Heart right ventricle (tissue), 16 donors: ENCODE measurements at places on chromosomes 13 and 19. TPM values are rescaled to one million over a fixed set of nuclear protein-coding genes. Genes with fewer than 3 reads are reported as not detected.
A peak's percentile ranks its signal among the peaks of the same experiment; 100 is the strongest.

Gene IRGC
- total RNA-seq = not detected

Gene NUP58
- total RNA-seq = 25.6 TPM

Gene METTL21C
- not detected for total RNA-seq

Gene SLITRK6
- total RNA-seq = 0.97 TPM

Gene RNASEH2B
- 47.0 TPM for total RNA-seq

Gene GPR12
- 0.21 TPM for total RNA-seq

Gene TRAPPC6A
- 15.9 TPM for total RNA-seq

Gene AMER2
- not detected for total RNA-seq

Gene WDR88
- not detected for total RNA-seq

Gene PRTN3
- not detected for total RNA-seq

Gene B3GNT3
- not detected for total RNA-seq

GRCh38 chr19:47071731-47072130 lies 23.3 kb upstream of the TMEM160 start:
- H3K36me3 ChIP-seq = peaks cover 100% of the 10 kb centered on the region
- no peak overlapping the region for H3K4me3 ChIP-seq
- no peak overlapping the region for H3K27ac ChIP-seq
- no peaks in the 10 kb centered on the region for H3K4me1 ChIP-seq
- H3K27me3 ChIP-seq = no peaks in the 10 kb centered on the region

DNA sequence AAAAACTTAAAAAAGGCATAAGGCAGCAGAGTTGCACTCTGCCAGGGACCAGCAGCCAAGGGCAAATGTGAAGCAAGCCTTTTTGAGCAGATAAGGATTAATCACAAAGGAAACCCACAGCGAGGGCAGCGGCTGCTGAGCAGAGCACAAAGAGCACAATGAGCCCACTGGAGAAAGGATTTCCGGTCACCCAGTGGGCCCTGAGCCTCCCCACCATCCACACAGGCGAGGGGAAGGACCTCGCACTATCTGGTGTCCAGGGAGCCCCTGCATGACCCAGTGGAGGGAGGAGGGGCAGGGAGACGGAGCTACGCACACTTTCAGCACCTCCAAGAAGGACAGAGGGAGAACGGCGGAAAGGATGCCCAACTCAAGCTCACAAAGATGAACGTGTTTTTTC lies 40.0 kb downstream of the COL4A1 start:
- H3K4me1 ChIP-seq = peaks cover 90% of the 10 kb centered on the region
- H3K27me3 ChIP-seq = no peaks in the 10 kb centered on the region
- peak overlapping the region; percentile 61 for H3K27ac ChIP-seq
- no peak overlapping the region for H3K4me3 ChIP-seq

DNA sequence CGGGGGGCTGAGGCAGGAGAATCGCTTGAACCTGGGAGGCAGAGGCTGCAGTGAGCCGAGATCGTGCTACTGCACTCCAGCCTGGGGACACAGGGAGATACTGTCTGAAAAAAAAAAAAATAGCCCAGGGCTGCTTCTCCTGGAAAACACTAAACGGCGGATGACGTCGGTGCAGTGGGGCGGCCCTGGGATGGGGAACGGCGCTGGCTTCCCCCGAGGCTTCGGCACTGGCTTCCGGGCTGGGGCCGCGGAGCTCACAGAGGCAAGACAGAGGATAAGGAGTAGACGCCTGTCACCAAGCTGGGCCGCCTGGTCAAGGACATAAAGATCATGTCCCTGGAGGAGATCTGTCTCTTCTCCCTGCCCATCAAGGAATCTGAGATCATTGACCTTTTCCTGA lies 5.0 kb downstream of the PRSS57 start:
- no peak overlapping the region for H3K4me3 ChIP-seq
- H3K27ac ChIP-seq = no peak overlapping the region
- peak; percentile 67 for DNase-seq
- H3K4me1 ChIP-seq = no peaks in the 10 kb centered on the region
- peaks cover 8% of the 10 kb centered on the region for H3K27me3 ChIP-seq

- peak; percentile 2 for DNase-seq
- peaks cover 75% of the 10 kb centered on the region for H3K4me1 ChIP-seq
- no peaks in the 10 kb centered on the region for H3K36me3 ChIP-seq
- no peak overlapping the region for H3K4me3 ChIP-seq
- H3K27ac ChIP-seq = peak overlapping the region; percentile 99
These were observed 3.7 kb downstream of the GAS6 start for GRCh38 chr13:113860051-113860664.

DNA sequence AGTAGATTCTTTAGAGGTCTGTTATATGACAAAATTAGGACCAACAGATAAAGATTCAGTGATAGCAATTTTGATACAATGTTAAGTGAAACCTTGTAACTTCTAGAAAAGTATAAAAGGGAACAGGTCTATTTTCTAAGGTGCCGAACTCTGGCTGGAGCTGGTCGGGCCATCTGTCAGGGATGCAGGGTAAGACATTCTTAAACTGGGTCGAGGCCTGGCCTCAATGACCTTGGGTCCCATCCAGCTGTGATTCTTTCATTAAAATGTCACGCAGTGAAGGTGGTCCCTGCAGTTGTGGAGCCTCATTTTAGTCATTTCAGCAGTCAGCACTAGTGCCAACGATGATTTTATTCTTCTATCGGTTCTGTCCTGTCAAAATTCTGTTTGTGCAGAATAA lies 271.9 kb upstream of the SPRY2 start:
- no peaks in the 10 kb centered on the region for H3K4me1 ChIP-seq
- no peak for DNase-seq

GRCh38 chr13:83943530-83944279 lies 61.4 kb upstream of the SLITRK1 start:
- H3K27me3 ChIP-seq = no peaks in the 10 kb centered on the region
- H3K4me1 ChIP-seq = no peaks in the 10 kb centered on the region
- DNase-seq = no peak
- H3K27ac ChIP-seq = no peak overlapping the region
- no peaks in the 10 kb centered on the region for H3K36me3 ChIP-seq

DNA sequence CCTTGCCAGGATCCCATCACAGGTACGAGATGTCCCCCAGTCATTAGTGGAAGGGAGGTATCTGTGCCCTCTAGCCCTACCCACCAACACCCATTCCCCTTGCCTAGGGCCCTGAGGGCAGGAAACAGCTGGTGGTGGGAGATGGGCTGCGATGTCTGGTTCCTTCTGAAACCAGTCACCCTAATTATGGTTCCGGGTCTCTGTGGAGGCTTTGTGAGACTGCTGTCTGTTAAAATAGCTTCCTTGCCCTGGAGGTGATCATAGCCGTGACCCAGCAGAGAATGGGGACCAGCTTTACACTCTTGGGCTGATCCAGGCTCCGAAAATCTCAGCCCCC lies 5.5 kb downstream of the ALDH16A1 start:
- H3K4me3 ChIP-seq = no peak overlapping the region
- H3K36me3 ChIP-seq = no peaks in the 10 kb centered on the region
- no peak for DNase-seq
- no peaks in the 10 kb centered on the region for H3K27me3 ChIP-seq

- no peaks in the 10 kb centered on the region for H3K27me3 ChIP-seq
- peak overlapping the region; percentile 77 for H3K27ac ChIP-seq
- DNase-seq = peak; percentile 17
- H3K4me1 ChIP-seq = peaks cover 9% of the 10 kb centered on the region
- H3K4me3 ChIP-seq = peak overlapping the region; percentile 55
- peaks cover 7% of the 10 kb centered on the region for H3K36me3 ChIP-seq
These were observed 446 bp upstream of the ZNF83 start for GRCh38 chr19:52638601-52639000.

GRCh38 chr13:36801035-36801434 lies 18.0 kb upstream of the RFXAP start:
- H3K27ac ChIP-seq = no peak overlapping the region
- H3K4me3 ChIP-seq = no peak overlapping the region
- H3K27me3 ChIP-seq = no peaks in the 10 kb centered on the region
- H3K4me1 ChIP-seq = no peaks in the 10 kb centered on the region
- DNase-seq = no peak
- H3K36me3 ChIP-seq = no peaks in the 10 kb centered on the region

- H3K27me3 ChIP-seq = peaks cover 7% of the 10 kb centered on the region
- H3K4me1 ChIP-seq = no peaks in the 10 kb centered on the region
- no peak overlapping the region for H3K27ac ChIP-seq
These were observed 211.9 kb downstream of the ZNF536 start for GRCh38 chr19:30584090-30584489.

DNA sequence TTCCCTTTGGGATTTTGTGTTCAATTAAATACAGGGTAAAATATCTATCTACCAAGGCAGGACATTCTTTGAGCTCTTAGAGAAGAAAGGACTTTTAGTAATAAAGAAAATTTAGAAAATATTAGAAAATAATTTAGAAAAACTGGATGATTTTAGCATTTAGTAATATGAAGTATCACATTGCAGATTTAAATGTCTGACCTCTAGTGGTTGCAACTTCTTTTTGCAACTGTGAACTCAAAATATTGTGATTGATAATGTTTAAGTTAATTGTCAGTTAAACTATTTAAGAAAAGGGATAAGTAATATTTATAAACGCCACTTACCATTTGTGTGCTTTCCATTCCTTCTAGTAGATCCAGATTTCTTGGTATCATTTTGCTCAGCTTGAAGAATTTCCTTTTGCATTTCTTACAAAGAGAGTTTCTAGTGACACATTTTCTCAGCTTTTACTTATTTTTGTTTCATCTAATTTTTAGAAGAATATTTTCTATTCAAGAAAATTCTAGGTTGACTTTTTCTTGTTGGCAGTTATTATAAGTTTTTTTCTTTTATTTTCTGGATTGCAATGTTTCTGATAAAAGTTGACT lies 10.3 kb upstream of the POSTN start:
- no peak overlapping the region for H3K27ac ChIP-seq
- no peaks in the 10 kb centered on the region for H3K4me1 ChIP-seq
- H3K36me3 ChIP-seq = no peaks in the 10 kb centered on the region
- no peak for DNase-seq
- no peak overlapping the region for H3K4me3 ChIP-seq

DNA sequence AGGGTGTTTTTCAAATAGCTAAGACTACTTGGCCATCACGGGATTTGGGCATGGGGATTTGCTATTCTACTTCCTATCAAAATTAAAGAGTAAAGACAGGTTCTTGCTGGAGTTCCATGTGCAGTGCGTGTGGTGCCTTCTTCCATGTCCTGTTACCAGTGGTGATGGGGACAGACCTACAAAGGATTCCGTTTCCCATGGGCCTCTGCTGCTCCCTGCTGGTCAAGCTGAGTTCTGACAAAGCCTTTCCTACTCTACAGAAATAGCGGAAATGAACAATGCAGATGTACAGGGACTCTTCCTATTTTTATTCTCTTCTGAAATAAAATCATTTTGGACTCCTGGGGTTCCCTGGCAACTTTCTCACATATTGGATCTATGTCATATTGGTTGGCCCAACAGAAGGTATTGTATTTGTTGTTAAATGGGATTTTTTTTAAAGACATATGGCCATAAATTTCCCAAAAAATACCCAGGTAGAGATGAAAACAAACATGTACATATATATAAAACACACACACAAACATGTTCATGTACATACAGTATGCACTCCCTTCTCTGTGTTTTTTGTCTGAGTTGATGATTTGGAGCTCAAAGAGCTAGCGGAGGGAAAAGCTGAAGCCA lies 90.5 kb upstream of the SLC15A1 start:
- peaks cover 76% of the 10 kb centered on the region for H3K36me3 ChIP-seq
- DNase-seq = peak; percentile 74
- no peaks in the 10 kb centered on the region for H3K27me3 ChIP-seq

GRCh38 chr19:19711934-19712828 lies 20.7 kb downstream of the ZNF14 start:
- H3K36me3 ChIP-seq = peaks cover 14% of the 10 kb centered on the region
- H3K4me3 ChIP-seq = no peak overlapping the region
- H3K27ac ChIP-seq = no peak overlapping the region
- no peaks in the 10 kb centered on the region for H3K4me1 ChIP-seq
- DNase-seq = no peak

DNA sequence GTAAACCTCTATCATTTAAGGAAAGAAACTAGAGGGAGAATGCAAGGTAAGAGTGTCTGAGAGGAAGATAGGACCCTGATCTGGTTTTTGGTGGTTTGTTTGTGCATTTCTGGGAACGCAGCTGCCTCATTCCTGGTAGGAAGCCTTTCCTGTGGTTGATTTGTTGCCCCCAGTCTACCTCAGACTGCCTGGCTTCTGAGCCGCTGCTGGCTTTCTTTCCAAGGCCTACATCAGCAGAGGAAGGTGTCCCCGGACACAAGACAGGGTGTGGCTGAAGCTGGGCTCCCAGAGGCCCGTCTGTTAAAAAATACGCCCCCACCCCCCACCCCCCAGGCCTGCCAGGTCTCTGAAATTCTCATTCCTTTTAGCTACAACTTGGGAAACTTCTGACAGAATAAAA lies 42.6 kb downstream of the C13orf42 start:
- no peak overlapping the region for H3K27ac ChIP-seq
- DNase-seq = no peak
- H3K4me3 ChIP-seq = no peak overlapping the region

DNA sequence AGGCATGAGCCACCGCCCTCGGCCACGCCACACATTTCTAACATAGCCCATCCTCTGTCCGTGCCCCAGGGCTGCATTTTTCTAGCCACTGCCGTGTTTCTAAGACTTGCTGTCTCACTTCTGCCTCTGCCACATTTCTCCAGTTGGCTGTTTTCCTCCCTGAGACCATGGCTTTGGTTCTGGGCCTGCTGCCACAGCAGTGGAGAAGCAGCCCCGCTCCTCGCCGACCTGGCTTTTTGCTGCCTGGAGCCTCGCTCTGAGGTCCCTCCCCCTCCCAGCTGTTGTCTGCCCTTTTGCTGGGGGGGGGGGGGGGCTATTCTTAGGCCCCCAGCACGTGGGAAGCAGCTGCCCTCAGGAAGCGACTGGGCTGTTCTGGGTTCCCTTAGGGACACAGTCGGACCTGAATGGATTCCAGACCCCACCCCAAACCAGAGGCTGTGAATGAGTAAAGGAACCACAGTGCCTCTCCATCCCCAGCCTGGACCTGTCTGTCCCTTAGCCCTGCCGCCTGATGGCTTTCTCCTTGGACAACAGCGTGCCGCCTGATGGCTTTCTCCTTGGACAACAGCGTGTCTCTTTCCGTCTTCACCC lies 3.3 kb downstream of the GYS1 start:
- peak overlapping the region; percentile 83 for H3K4me3 ChIP-seq
- H3K36me3 ChIP-seq = peaks cover 62% of the 10 kb centered on the region
- DNase-seq = peak; percentile 70
- H3K4me1 ChIP-seq = peaks cover 47% of the 10 kb centered on the region

GRCh38 chr19:11168568-11168967 lies 13.0 kb upstream of the SPC24 start:
- no peak overlapping the region for H3K4me3 ChIP-seq
- H3K4me1 ChIP-seq = peaks cover 8% of the 10 kb centered on the region
- no peak for DNase-seq
- H3K27me3 ChIP-seq = no peaks in the 10 kb centered on the region
- peaks cover 14% of the 10 kb centered on the region for H3K36me3 ChIP-seq

- H3K27me3 ChIP-seq = no peaks in the 10 kb centered on the region
- H3K4me1 ChIP-seq = no peaks in the 10 kb centered on the region
- H3K27ac ChIP-seq = no peak overlapping the region
- H3K4me3 ChIP-seq = no peak overlapping the region
- DNase-seq = no peak
- no peaks in the 10 kb centered on the region for H3K36me3 ChIP-seq
These were observed 10.8 kb upstream of the MBNL2 start for GRCh38 chr13:97211300-97211699.
